Activated T-cell treated with anti-CD3 and anti-CD28 coated beads for 24 hours (primary cell): ENCODE measurements at places on chromosomes 11 and 22.

DNA sequence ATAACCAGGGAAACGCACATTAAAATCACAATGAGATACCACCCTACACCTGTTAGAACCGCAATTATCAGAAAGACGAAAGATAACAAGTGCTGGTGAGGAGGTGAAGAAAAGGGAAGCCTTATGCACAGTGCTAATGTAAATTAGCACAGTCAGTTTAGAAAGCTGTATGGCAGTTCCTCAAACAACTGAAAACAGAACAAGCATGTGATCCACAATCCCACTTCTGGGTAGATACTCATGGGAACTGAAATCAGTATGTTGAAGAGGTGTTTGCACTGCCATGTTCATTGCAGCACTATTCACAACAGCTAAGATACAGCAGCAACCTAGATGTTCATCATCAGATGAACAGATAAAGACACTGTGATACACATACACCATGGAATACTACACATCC lies 75.0 kb upstream of the CCND1 start:
- DNase-seq, result no peak

- DNase-seq, result no peak
Observed at GRCh38 chr22:22870577-22871404, 16.8 kb upstream of the IGLL5 start.

GRCh38 chr22:39181356-39181755 lies 28.9 kb upstream of the CBX7 start:
- no peak for DNase-seq

DNA sequence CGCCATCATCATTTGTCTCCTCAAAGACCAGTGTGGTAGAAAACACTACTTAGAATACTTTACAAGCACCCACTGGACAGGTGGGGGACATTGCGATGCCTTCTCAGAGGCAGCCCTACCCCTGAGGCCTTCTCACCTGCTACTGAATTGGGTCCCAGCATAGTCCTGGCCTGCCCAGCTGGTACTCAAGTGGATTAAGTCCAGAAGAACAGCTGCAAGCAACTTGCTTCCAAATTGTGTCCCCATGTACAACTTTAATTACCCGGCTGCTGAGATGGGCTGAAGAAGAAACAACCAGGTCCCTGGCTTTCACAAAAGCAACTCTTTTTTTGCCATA lies 12.3 kb downstream of the ABTB2 start:
- no peak for DNase-seq

DNA sequence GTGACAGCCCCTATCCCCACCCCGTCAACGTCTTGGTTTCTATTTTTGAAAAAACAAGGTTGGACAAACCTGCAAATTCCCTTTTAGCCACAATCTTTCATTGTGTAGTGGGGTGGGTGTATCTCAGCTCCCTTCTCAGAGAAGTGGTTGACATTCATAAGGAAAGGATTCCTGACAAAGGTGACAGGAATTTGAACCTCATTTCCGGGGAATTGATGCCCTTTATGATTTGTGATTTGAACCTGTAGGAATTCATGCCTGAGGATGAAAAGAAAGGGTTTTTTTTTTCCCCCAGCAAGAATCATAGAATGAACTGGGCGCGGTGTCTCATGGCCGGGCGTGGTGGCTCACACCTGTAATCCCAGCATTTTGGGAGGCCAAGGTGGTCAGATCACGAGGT lies 14.5 kb downstream of the YPEL4 start:
- no peak for DNase-seq

DNA sequence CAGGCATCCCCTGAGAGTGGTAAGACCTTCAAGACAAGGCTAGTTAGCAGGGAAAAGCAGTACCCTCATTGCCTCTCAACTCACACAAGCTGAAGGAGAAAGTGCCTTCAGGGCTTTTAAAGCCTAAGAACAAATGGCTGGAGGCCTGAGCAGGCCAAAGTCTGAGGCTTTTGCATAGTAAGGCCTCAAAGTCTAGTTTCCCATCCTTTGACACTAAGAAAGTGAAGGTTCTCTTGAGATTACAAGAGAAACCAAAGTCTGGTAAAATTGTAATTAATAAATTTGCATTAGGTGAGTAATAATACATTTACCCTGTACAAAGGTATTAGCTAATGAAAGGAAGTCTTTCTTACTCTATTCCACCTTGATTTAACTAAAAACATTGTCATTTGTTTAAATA lies 47.0 kb upstream of the CCDC89 start:
- no peak for DNase-seq

GRCh38 chr11:119696378-119697222 lies 32.4 kb downstream of the NECTIN1 start:
- DNase-seq, result no peak

GRCh38 chr22:29670626-29671025 lies 49.2 kb upstream of the CABP7 start:
- no peak for DNase-seq

- DNase-seq, result no peak
Observed at GRCh38 chr11:27173545-27173944, 132.9 kb downstream of the BBOX1 start.
